ENCODE measurements at places on chromosomes 3 and 15.

DNA sequence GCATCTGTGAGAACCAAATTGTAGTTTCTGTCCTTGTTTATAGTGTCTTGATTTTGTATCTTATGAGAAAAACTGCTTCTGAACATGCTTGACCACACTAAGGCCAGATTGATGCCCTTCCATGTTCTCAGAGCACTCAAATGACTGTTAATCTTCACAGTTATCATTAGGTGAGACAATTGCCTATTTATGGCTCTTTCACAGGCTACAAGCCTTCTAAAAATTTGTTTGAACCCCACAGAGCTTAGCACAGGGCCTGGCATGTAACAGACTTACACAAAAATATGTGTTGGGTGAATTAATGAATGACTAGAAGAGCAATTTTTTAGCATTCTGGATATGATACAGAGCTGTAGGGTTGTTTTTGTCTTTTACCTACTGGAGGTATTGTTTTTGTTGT is 43.1 kb downstream of the BTLA start:
- no peak for DNase-seq

DNA sequence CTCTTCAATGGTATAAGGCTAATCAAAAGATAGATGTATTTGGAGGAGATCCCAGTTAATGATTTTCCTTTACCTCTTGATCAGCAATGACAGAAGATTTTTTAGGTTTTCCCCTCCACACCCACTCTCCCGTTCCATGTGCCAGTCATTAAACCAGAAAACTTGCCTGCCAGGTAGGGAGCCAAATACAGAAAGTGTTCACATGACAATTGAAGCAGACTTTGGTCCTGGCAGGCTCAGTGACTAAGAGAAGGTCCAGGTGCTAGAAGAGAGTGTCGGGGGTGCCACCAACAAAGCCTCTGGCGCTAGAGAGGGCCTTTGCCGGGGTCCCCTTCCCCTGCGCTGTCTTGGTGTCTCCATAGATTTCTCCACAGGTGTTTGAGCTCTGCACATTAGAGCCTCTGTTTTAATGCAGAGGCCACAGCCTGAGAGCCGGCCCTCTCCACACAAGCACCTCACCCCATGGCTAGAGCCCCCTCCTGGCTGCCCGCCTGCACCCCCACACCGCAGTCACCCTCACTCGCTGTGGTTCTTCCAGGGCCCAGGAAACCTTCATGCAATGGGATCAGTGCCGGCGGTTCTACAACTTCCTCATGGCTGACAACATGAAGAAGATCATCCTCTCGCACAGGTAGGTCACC is 36.4 kb downstream of the RLBP1 start:
- DNase-seq, result no peak

DNA sequence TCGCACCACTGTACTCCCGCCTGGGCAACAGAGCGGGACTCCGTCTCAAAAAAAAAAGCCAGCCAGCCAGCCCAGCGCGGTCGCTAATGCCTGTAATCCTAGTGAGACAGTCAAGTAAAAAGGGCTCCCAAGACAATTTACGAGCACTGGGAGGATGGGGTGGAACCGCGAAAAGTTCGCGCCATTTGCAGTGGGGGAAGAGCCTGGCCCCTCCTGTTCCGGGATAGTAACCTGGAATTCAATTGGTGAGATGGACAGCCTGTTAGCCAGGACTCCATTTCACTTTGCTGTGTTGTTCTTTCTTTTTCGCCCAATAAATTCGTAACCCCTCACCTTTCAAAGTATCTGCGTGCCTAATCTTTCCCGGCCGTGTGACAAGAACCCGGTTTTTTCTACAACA is 19.5 kb downstream of the SLC4A7 start:
- DNase-seq, result no peak

DNA sequence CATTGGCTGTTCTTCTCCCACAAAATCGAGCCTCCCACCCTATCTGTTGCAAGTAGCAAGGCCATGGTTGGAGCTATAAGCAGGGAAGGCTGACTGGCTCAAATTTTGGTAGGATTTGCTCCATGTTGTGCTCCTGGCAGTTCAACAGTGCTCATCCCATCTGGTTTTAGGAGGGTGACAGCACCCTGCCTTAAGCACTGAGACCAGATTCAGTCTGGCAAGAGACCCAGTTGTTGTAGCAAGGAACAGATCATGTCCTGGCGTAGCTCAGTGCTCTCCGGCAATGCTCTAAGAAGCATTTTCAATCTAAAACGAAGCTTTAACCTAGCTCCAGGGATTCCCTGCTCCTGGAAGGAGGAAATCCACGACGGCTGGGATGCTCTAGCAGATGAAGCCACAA is 91.2 kb downstream of the RGMA start:
- DNase-seq, result no peak

DNA sequence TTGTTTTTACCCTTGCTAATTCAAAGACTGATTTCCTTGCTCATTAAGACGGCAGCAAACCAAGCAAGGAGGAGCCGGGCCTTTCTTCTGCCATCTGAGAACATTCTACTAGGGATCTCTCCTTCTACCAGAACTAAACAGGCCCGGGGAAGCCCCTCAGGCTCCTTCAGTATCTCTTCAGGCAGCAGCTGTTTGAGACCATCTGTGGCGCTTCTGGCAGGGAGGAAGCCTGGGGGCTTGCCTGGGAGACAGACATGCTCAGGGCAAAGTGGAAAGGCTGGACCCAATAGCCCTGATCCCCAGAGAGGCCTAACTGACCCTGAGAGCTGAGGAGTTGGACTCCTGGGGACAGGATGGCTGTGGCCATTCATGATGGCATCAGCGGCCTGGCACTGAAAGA is 67.9 kb downstream of the FEM1B start:
- DNase-seq, result no peak

DNA sequence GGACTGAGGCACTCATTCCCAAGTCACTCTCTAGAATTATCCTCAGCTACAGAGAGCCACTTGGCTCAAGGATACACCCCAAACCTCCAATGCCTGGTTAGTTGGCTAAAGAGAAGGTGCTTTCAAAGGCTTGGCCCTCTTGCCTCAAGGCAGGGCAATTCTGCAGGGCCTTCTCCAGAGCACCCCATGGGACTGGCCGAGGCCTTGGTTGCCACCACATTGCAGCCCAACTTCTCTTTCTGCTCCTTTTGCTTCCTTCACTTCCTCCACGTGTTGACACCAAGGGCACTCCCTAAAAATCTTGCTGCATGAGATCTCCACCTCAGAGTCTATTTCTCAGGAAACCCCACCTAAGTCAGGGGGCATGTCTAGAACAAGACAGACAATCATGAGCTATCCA is 36.7 kb downstream of the MEGF11 start:
- no peak for DNase-seq

GRCh38 chr3:43097400-43098080 is 8.3 kb downstream of the POMGNT2 start:
- no peak for DNase-seq

- DNase-seq, result no peak
These were observed 14.1 kb downstream of the CTSH start for GRCh38 chr15:78930577-78931388.

DNA sequence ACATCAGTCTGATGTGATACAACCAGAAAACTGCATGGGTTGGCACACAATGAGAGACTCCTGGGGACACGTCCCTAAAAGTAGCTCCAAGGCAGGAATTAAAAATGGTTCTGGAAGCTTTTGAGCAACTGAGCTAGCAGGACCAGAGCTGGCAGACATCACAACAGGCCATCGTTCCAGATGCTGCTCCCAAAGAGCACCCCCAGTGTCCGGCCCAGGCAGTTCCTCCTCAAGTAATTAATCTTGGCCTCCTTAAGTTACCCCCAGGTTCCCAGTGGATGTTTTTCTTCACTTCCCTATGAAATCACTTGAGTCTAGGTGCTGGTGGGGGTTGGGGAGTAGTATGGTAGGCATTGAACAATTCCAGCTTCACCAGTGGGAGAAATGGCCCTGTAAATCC is 711.6 kb downstream of the MECOM start:
- no peak for DNase-seq

GRCh38 chr3:107657971-107658370 is 135.2 kb downstream of the BBX start:
- no peak for DNase-seq

- no peak for DNase-seq
These were observed 68.1 kb downstream of the PPARG start for GRCh38 chr3:12356996-12357395.

- no peak for DNase-seq
These were observed 280.2 kb upstream of the ICE2 start for GRCh38 chr15:60758961-60759729.

DNA sequence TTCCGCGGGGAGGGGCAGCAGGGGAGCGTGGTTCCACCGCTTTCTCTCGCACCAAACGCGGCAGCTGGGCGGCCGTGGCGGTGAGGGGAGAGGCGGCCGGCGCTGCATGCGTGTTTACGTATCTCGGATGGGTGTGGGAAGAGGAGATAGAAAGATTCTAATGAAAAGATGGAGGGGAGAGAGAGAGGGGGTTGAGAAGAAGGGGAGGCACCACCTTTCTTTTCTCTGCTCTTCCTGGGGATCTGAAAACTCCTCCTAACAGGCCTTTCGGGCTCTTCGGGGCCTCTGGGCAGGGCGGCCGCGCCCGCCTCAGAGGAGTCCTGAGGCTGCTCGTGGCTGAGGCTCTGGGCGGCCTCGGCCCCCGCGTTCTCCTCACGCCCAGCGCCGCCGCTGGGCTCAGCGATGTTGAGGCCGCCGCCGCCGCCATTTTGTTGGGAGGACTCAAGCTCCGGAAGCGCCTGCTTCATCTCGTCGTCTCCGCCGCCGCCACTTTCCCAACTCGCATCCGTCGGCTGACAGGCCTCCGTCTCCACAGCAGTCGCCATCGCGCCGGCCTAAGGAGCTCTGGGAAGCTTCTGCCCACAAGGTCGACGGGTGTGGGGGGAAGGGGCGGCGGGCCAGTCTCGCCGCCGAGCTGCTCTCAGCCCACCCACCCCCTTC is 473 bp downstream of the TASOR start:
- DNase-seq, result peak; percentile 81

DNA sequence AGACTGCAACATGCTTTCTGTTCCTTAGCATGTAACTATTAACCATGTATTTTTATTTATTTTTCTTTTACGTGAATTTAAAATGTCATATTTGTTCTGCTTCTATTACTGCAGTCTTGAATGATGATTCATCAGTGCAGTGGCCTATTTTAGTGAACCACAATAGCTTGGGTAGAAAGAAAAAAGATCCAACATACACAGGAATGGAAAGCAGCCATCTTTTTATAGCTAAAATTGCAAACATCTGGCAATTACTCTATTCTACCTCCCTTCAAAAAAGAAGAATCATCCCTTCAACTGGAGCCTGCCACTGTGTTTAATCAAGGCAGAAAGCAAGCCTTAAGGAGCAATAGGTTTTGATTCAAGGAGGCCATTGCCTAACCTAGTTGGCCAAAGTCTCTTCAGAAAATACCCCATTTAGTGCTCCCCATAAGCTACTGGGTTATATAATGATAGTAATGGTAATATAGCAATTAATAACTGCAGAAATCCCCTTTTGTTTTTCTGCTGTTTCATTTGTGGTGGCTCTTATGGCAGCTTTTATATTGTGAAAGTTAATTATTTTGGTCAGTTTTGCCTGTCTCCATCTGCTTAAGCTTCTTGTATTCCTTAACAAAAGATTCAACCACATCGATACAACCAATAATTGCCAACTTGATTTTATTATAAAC is 267.3 kb downstream of the LPP start:
- no peak for DNase-seq

- no peak for DNase-seq
These were observed 31.6 kb upstream of the CEP152 start for GRCh38 chr15:48842501-48842900.

GRCh38 chr15:87816811-87817210 is 439.7 kb downstream of the NTRK3 start:
- DNase-seq, result no peak

DNA sequence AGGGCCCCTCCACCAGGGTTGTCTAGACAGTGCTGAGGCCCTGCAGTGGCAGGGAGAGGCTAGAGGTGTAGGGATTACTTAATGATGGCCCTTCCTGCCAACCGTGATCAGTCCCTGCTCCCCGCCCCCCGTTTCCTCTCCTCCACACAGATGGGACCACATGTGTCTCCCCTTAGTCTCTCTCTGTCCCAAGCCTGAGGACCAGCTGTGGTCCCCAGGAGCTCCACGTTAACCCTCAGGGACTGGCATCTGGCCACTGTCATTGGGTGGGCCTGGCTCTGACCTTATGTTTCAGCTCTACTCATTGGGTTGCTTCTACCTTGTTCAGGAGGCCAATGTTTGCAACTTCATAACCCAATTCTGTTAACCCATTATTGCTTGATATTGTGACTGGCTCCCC is 6.0 kb upstream of the ALPK3 start:
- no peak for DNase-seq

- no peak for DNase-seq
These were observed 303.4 kb downstream of the ZNF385D start for GRCh38 chr3:21447476-21448151.
